ENCODE measurements at places on chromosomes 7 and 10. TPM values are rescaled to one million over a fixed set of nuclear protein-coding genes. Genes with fewer than 3 reads are reported as not detected.
A peak's percentile ranks its signal among the peaks of the same experiment; 100 is the strongest.

GRCh38 chr10:116567335-116567734, 21.6 kb downstream of the PNLIP start:
- no peak for DNase-seq

DNA sequence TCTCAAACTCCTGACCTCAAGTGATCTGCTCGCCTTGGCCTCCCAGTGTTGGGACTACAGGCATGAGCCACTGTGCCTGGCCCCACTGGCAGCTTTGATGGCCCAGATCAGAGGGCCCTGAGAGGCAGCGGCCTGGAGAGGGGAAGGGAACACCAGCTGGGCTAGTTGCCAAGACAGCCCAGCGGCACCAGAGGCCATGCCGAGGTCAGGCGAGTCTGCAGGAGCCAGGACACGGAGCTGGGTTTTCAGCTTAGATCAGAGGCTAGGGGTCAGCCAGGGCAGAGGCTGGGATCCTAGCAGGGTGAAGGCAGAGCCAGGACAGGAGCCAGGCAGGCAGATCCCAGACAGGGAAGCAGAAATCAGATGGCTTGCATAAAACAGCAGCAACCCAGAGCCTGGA, 92.9 kb downstream of the MYL10 start:
- peak; percentile 38 for DNase-seq

DNA sequence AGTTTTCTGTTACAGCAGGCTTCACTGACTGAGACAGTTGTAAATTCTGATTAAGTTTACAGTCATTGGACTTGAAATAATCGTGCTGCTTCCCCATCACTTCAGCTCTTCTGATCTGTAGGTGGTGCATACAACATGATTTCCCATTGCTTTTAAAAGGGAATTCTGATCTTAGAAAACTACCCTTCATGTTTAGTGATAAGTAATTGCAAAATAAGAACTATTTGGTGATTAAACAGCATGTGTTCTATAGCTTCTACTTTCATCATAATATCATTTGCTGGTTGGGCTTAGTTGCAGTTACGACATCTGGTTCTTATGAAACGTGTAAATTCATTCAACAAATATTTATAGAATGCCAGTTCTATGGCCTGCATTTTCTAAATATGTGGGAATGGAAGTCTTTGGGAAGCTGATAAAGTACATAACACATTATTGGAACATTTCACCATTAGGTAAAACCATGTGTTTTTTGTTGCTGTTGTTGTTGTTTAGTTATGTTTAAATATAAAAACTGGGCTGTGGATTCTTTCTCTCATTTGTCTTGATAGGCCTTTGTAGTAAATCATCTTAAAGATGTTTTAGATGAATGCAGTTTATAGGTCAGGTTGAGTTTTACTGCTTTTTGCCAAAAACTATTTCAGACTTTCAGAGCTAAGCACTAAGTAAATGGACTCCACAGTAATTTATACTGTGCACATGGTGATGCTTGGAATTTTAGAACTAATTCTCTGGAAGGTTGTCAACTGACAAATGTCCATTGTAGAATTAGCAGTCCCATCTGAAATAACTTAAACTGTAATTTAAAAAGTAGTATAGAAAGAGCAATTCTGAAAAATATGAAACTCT, 13.1 kb downstream of the GNAI1 start:
- DNase-seq: peak; percentile 53

- no peak for DNase-seq
Measured at GRCh38 chr7:42672339-42672999, 239.4 kb downstream of the C7orf25 start.

DNA sequence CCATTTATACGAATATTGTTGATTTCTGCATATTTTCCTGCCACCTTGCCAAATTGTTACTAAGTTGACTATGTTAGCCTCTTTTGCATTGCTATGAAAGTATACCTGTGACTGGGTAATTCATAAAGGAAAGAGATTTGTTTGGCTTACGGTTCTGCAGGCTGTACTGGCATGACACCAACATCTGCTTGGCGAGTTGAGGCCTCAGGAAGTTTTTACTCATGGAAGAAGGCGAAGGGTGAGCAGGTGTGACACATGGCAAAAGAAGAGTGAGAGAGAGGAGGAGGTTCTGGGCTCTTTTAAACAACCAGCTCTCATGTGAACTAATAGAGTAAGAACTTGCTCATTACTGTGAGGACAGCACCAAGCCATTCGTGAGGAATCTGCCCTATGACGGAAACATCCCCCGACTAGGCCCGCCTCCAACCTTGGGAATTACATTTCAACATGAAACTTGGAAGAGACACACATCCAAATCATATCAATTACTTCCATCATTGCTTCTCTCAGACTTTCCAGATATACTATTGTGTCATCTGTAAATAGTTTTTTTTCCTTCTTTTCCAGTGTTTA, 8.4 kb downstream of the RALA start:
- DNase-seq: no peak

GRCh38 chr10:4546500-4546899, 279.5 kb upstream of the AKR1E2 start:
- DNase-seq: peak; percentile 94

GRCh38 chr10:61153771-61154170, 209.8 kb upstream of the RHOBTB1 start:
- DNase-seq: no peak

DNA sequence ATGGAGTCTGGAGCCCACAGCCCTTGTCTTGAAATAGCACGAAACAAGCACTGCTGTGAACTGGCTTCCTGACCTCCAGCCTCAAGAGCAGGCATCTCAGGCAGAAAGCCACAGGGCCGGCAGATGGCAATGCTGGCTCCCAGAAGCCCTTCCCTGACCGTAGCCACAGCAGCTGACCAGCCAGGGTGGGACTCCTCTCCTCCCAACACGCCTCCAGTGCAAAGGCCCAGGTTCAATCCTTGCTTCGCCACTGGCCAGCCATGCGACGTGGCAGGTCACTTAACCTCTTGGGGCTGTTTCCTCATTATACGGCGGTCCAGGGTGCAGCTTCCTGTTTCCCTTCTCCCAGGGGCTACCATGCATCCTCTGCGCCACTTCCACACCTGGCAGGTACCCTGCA, 12.8 kb downstream of the PRKAG2 start:
- DNase-seq: no peak

- peak; percentile 39 for DNase-seq
Measured at GRCh38 chr7:113099284-113099919, 12.8 kb upstream of the GPR85 start.

DNA sequence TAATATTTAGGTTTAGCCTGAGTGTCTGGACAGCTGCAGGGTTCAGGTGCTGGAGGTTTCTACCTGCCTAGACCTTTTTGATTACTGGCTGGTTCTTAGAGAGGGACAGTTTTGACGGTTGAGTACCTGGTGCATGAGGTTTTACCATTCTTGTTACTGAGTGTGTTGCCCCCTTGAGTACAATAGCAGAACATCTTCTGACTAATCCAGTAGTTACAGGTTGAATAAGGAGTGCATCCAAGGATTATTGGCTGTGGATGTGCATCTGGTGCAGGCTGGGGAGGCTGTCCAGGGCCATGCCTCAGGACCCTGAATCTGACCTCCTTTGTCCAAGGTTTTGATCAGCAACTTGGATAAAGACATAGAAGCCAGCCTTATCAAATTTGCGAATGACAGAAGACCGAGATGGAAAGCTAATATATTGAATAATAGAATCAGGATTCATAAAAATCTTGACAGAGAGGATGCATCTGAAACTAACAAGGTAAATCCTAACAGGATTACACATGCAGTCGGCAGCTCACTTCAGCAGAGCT, 23.1 kb downstream of the PLPP4 start:
- peak; percentile 47 for DNase-seq

DNA sequence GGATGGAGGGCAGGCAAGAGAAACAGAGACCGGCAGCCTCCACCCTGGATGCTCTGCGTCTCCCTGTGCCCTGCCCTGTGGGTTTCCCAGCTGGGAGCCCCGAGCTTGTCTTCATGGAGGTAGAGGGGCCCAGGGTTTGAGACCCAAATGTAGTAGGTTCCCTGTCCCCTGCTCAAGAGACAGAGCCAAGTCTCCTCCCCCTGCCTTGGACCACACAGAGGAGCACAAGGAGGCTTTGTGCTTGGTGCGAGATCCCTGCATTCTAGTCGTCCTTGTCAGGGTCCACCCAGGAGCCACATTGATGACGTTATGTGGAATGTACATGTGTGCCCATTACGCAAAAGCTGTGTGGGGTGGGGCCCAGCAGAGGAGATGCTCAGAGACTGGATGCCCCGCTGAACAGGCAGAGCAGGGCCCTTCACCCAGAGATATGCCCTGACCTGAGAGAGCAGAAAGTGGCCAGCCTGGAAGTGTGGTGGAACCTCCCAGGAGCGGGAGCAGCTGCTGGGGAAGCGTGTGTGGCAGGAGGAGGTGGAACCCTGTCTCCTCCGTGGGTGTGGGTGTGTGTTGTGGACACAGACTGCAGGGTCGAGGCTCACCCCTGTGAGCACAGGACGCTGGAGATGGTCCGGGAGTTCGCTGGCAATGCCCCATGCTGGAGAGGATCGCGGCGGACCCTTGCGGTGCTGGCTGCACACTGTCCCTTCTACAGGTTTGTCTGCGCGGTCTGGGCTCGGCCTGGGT, 39.3 kb downstream of the VWA2 start:
- no peak for DNase-seq

DNA sequence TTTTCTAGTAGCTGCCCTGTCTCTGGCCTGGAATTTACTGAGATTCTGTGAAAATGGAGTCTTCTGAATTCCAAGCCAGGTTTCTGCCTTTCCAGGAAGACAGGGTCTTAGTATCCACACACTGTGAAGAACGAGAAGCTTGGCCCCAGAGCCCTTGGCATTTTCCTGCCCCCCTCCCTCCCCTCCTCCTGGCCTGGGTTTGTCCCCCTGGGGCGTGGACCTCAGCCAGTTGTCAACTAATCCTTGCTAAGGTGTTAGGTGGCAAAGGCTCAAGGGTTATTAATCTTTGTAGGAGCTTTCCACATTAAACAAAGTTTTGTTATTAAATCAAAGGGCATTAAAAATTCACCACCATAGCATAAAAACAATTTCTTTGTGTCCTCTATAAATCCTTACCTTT, 329.5 kb downstream of the RNLS start:
- peak; percentile 49 for DNase-seq

DNA sequence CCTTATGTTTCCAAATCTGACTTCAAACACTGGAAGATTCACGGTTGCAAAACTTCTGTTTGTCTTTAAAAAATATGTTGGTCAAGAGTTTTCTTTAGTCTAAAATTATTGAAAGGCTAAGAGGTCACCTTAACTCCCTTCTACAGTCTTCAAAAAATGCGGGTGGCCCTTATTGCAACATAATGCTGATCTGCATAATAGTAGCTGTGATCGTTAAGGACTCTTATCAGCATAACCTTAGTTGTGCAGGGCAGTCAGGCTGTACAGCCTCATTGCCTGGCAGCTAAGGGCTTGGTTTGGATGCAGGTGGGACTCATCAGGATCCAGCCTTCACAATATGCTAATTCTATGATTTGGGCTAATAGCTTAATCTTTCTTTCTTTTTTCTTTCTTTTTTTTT, 15.0 kb downstream of the KIAA1217 start:
- no peak for DNase-seq

GRCh38 chr7:117612637-117613036, 132.8 kb downstream of the CFTR start:
- no peak for DNase-seq

GRCh38 chr10:119341459-119342301, 134.3 kb downstream of the GRK5 start:
- peak; percentile 75 for DNase-seq

The EGFR gene
- total RNA-seq: 97.1 TPM

The HOXA10 gene
- total RNA-seq: 11.5 TPM

The ADO gene
- total RNA-seq: 23.0 TPM

The OR13A1 gene
- total RNA-seq: not detected

The ABCB1 gene
- 60.6 TPM for total RNA-seq

The RNF133 gene
- total RNA-seq: not detected

The TMEM120A gene
- total RNA-seq: 17.9 TPM

The WASHC2A gene
- 28.0 TPM for total RNA-seq

The JAKMIP3 gene
- total RNA-seq: not detected

The TFEC gene
- total RNA-seq: 0.80 TPM

Measured in renal cortical epithelial cell (primary cell).